Activated naive CD4-positive, alpha-beta T cell (primary cell): ENCODE measurements at places on chromosomes 3 and 15.

- no peak for DNase-seq
Measured at GRCh38 chr3:129975705-129976048, 1.2 kb downstream of the TRH start.

DNA sequence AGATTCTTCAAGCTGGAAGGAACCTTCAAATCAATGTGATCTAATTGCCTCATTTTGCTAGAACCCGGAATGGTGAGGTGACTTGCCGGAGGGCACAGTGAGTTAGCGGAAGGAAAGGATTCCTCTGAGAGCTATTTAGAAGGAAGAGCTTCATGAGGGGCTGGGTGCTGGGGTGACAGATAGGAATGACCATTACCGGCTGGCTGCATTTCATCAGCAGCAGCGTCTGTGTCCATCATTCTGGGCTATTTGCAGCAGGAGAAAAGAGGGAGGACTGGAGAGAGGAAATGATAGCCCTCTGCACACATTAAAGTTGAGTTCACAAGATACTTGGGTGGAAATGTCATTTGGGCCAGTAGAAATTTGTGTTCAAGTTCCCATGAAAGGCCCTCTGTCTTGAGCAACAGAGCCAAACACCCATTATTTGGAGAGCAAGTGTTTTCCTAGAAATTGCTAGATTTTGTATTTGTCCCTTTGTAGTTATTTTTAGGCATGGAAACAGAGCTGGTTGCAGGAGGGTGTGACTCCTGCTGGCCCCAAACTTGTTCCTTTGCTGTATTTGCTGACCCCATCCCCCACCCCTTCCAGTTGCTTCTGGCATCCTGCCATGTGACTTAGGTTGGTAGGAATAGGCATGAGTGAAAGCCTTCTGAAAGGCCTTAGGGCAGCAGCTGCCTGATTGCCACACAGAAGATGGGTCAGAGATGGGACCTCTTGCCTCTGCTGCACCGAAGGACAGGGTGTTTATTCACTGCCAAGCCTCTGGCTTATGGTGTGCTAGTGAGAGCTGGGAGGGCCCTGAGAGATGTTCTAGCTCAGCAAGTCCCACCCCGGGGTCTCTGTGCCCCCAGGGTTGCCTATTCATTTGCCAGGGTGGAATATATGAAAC lies 87.5 kb upstream of the PLXNA1 start:
- no peak for DNase-seq

DNA sequence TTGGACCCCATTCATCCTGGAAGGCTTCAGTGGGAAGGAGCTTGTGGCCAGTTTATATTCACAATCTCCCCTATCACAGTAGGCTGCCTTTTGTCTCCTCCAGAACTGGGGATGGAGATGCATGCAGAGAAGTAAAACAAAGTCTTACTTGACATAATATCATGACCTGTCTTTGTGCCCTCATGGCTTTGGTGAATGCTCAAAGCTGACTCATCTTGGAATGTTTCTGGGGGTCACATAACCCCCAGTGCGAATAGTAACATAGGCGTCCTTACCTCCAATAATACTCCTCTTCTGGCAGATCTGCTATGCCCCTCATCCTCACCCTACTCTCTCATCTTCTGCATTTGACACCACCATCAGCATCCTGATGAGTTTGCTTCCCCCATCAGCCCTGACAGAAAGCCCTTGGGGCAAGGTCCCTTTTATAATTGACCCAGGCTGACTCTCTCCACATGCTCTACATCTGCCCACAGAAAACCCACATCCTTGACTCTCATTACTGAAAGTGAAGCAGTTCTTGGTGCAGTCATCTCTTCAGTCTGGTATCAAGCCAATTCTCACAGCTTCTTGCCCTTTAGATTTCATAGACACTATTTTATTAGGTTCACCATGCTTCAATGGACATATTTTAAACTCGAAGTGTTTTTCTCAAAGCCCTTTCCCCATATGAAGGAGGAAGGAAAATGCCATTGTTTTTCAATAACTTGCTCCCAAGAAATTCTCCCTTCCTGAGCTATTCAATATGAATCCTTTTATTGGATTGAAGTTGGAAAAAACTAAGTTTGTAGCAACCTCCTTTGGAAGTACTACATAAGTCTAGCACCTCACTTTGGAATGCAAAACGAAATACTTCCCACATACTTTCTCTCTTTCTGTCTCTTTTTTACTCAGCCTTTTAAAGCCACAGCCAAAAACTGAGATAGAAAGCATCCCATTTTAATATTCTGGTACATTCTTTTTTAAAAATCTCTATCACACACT lies 36.6 kb downstream of the OSTN start:
- no peak for DNase-seq

DNA sequence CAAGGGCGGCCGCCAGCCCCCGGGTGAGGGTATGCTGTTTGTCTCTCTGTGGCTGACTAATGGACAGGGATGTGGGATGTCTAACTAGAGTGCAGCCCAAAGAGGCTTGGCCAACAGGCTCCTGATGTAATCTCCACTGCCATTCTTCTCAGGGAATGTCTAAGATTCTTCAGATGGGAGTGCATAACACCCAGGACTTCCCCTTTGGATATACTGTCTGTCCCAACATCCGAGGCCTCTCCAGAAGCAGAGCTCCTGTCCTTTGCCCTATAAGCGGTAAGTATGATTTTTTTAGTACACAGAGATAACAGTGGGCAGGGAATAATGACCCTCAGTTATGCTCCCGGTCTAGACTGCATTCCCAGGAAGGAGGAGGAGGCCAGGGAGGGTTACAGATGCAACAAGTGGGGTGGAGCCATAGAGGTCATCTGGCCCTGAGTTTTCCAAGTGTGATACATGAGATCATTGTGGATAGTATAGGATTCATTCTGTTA lies 62.5 kb upstream of the SLCO2A1 start:
- DNase-seq = no peak

- DNase-seq = no peak
Measured at GRCh38 chr3:100591411-100591810, 18.0 kb upstream of the ADGRG7 start.

DNA sequence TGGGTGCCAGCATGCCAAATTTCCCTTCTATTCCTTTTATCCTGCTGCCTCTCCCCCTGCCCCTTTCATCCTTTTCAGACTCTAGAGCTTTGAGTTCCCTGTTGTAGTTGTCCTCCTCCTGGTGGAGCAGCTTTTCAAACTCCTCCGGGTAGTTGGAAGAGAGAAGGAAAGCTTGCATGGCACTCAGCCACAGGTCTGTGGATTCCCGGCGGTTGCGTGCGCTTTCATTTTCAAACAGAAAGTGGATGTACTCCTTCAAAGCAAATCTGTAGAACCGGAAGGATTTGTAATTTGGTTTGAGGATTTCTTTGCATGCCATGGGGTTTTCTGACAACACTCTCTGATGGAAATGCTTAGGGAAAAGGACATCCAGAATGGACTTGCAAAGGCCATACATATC lies 68.1 kb upstream of the DCLK3 start:
- no peak for DNase-seq

DNA sequence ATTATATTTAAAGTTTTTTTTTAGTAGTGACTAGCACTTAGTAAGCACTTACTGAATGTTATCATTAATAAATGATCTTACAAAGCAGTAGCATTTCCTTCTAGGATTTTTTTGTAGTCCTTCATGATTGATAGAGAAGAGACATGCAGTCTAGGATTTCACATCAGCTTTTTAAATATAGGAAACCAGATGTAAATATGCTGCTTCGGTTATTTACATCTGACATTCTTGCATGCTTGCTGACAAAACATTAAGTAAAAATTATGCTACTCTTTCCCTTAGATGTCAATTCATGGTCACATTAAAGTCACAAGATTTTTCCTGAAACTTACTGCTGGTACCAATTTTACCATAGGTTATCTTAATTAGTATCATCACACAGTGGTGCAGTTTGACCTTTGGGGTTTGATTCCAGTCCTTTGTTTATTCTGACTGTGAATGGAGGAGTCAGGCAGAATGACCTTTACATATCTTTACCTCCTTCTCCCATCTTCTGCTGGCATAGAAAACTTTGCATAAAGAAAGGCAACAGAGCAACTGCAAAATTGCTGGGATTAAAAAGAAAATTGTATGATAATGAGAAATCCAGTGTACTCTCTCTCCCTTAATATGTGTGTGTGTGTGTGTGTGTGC lies 286.5 kb downstream of the LPP start:
- DNase-seq = no peak

DNA sequence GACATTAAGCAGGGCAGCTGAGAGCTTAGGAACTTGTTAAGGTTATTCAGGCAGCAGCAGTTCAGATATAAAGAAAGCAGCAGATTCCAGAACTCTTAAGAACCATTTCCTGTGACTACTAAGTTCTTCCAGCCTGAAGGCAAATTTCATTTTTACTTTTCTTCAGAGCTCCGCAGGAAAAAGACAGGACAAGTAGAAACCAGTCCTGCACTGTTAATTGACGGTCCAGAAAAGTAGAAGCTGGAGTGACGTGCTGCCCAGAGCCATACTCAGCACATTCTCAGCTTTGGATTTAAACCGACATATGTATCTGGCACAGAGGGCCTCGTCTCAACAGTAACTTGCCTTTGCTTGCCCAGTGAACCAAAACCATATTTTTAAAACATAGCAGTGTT lies 219.4 kb upstream of the STRIT1 start:
- no peak for DNase-seq

DNA sequence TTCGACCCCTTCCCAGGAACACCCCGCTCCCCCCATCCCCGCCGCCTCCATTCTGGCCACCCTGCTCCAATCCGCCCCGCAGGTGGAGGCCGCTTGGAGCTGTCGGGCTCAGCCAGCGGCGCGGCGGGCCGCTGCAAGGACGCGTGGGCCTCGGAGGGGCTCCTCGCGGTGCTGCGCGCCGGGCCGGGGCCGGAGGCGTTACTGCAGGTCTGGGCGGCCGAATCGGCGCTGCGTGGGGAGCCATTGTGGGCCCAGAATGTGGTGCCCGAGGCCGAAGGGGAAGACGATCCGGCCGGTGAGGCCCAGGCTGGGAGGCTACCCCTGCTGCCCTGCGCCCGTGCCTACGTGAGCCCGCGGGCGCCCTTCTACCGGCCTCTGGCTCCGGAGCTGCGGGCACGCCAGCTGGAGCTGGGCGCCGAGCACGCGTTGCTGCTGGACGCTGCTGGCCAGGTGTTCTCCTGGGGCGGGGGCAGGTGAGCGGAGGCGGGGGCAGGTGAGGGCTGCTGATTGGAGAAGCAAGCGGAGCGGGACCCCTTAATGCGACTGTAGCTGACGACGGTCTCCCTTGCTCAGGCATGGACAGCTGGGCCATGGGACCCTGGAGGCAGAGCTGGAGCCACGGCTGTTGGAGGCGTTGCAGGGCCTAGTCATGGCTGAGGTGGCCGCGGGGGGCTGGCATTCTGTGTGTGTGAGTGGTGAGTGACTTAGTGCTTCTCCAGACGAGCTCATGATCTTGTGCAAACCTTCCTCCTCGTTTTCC lies 2.5 kb downstream of the RCCD1 start:
- DNase-seq = no peak

- no peak for DNase-seq
Measured at GRCh38 chr3:47617086-47618010, 38.7 kb upstream of the CSPG5 start.

GRCh38 chr3:47525617-47526016 lies 12.1 kb upstream of the ELP6 start:
- DNase-seq = no peak

GRCh38 chr3:129651435-129652202 lies 45.1 kb upstream of the PLXND1 start:
- DNase-seq = no peak

DNA sequence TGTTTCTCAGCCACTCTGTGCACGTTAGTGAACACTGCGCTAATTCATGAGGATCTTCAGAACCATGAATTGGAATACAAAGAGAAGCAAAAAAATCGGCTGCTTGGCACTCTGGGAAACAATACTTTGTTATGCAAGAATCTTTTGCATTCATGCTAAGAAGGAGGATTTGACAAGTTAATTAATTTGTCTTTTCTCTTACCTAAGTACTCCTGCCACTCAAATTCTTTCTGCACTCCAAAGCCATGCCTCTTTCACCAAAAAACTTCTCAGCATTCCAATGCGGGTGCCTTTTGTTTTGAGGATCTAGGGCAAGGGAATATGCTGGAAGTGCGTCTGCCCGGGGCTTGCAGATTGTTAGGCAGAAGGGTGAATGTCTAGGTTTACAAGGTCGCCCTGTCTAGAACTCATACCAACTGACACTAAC lies 11.3 kb upstream of the KAT2B start:
- DNase-seq = no peak

DNA sequence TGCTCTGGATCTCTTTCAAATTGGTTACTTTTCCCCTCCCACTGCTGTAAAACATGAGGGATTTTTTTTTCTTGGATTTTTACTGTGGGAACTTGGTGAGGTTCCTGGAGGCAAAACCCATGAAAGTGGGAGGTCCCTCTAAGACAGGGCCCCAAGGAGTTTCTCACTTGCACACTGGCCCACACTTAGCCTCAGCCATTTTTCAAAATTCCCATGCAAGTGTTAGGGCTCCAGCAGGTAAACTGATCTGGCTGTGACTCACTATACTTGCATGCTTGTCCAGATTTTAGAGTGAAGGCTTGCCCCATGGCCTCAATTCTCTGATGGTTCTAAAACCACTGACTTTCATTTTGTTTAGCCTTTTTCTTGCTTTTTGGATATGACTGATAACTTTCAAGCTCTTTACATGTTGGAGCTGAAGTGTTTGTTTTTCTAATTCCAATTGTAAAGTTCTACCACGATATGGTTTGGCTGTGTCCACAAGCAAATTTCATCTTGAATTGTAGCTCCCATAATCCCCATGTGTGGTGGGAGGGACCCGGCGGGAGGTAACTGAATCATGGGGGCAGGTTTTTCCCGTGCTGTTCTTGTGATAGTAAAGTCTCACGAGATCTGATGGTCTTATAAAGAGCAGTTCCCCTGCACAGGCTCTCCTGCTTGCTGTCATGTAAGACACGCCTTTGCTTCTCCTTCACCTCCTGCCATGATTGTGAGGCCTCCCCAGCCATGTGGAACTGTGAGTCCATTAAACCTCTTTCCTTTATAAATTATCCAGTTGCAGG lies 37.7 kb downstream of the MCCC1 start:
- DNase-seq = no peak

- no peak for DNase-seq
Measured at GRCh38 chr3:110576960-110577359, 494.7 kb upstream of the NECTIN3 start.

- no peak for DNase-seq
Measured at GRCh38 chr3:127450331-127450730, 140.2 kb downstream of the TPRA1 start.

DNA sequence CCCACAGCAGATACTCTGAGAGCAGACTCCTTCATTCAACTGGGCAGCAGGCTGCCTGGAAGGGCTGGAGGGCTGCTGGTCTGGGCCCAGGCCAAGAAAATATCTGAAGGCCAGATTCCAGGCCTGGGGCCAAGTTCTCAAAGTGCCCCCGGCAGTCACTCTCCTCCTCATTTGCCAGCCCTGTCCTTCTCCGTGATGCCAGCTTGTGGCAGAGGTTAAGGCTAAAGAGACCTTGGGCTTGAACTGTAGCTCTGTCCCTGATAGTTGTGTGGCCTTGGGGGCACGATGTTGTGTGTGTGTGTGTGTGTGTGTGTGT lies 39.0 kb downstream of the FAM3D start:
- no peak for DNase-seq

DNA sequence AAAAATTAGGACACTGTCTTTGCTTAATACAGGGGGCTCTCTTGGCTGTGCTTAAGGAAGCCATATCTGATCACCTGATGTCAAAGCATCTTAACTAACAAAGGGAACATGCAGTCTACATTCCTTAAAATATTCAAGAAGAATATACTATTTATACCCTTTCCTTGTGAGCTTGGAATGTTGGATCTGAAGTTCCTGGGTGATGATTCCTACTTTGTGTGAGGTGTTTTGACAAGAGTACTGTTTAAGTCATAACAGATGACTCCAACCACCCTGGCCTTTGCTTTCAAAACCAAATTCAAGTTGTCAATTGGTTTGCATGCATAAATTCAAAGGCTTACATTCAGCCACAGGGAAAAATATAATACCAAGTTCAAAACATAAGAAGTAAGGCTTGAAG lies 862.7 kb upstream of the SEMA6D start:
- DNase-seq = no peak
